Adipocyte (in vitro differentiated cells): ENCODE measurements at places on chromosomes 1 and 21.

DNA sequence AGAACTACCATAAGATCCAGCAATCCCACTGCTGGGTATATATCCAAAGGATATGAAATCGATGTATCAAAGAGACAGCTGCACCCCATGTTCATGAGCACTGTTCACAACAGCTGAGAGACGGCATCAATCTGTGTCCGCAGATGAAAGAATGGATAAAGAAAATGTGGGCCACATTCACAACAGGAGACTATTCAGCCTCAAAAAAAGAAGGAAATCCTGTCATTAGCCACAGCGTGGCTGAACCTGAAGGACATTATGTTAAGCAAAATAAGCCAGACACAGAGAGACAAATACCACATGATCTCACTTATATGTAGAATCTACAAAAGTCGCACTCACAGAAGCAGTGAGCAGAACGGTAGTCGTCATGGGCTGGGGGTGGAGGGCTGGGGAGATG is 99.2 kb upstream of the IFFO2 start:
- DNase-seq, result no peak

DNA sequence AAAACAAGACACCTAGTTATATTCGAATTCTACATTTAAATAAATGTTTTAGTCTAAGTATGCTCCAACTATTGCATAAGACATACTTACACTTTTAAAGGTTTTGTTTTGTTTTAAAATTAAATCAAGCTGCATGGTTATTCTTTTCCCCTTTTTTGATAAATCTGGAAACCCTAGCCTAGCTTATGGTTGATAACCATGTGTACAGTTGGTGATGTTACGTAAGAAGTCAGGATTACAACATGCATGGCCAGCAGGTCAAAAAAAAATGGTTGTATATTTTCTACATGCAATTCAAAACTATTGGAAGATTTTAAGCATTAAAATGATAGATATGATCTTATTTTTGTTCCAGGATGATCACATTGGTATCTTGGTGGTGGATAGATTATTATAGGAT is 1600.6 kb downstream of the PLA2G4A start:
- DNase-seq, result peak; percentile 69

GRCh38 chr1:5067246-5067645 is 412.8 kb downstream of the AJAP1 start:
- no peak for DNase-seq

- no peak for DNase-seq
Measured at GRCh38 chr1:219359126-219359525, 185.4 kb downstream of the LYPLAL1 start.

GRCh38 chr1:75908717-75909152 is 23.5 kb downstream of the ASB17 start:
- DNase-seq, result peak; percentile 80

DNA sequence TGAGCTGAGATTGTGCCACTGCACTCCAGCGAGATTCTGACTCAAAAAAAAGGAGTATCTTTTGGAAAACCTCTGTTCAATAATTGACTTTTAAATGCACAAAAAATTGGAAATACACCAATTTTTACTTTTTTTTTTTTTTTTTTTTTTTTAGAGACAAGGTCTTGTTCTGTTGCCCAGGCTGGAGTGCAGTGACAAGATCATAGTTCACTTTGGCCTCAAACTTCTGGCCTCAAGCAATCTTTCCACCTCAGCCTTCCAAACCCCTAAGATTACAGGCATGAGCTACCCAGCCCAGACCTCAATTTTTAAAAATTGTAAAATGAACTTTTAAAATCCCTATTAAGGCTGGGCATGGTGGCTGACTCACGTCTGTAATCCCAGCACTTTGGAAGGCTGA is 30.8 kb downstream of the NEK2 start:
- DNase-seq, result no peak

- no peak for DNase-seq
Measured at GRCh38 chr1:190243056-190243455, 234.6 kb downstream of the BRINP3 start.

DNA sequence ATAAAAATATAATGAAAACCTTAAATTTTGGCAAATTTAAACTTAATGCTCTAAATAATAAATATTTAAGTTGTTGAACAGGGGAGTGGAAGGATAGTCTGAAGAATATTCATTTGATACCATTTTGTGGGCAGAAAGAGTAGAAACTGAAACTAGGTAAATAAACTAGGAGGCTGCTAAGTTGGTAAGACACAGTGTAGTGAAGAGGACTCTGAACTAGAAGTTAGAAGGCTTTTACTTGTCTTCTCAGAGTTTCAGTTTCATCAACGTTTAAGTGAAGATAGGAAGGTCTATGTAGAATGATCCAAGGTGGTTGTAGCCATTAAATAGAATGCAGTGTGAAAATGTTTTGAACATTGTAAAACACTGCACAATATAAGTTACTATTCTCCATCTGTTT is 516.9 kb downstream of the AMY1C start:
- no peak for DNase-seq

- no peak for DNase-seq
Measured at GRCh38 chr1:31655756-31656155, 11.1 kb upstream of the PEF1 start.

- no peak for DNase-seq
Measured at GRCh38 chr1:67191668-67192520, 25.6 kb downstream of the IL23R start.

GRCh38 chr1:19250629-19251304 is 557 bp downstream of the EMC1 start:
- peak; percentile 25 for DNase-seq

DNA sequence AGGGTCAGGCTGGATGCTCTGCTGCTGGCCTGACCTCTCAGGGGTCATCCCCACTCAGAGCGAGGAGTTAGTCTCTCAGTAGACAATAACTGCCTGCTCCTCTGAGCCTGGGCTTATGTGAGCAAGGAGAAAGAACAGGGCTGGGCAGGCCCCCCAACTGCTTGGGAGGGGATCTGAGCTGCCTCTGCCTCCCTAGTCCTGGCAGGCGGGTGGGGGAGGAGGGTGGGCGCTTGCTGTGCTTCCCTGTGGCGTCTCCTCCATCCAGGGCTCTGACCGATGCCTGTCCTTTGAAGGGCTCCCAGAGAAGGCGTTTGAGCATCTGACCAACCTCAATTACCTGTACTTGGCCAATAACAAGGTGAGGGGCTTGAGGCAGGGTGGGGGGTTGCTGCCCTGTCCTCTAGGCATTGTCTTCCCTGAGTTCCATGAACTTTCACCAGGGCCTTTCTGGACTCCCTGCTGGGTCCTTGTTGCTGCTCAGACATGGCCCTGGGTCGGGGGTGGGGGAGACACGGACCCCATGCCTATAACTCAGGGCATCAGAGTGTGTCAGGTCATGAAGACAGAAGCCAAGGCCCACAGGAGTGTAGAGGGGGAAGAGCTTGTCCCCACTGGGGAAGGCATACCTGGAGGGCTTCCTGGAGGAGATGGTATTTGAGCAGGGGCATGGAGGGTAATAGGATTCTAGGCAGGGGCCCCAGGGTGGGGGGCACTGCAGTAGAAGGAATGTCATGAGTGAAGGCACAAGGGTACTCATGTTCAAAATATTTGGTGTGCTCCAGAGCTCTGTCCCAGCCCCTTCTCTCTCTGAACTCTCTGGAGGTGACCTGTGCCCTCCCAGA is 12.5 kb downstream of the PODN start:
- no peak for DNase-seq

- DNase-seq, result no peak
Measured at GRCh38 chr1:201475130-201475529, 6.1 kb upstream of the PHLDA3 start.

GRCh38 chr1:205777994-205778393 is 2.7 kb upstream of the RAB29 start:
- no peak for DNase-seq

GRCh38 chr1:202938287-202938925 is 11.4 kb upstream of the KLHL12 start:
- no peak for DNase-seq

DNA sequence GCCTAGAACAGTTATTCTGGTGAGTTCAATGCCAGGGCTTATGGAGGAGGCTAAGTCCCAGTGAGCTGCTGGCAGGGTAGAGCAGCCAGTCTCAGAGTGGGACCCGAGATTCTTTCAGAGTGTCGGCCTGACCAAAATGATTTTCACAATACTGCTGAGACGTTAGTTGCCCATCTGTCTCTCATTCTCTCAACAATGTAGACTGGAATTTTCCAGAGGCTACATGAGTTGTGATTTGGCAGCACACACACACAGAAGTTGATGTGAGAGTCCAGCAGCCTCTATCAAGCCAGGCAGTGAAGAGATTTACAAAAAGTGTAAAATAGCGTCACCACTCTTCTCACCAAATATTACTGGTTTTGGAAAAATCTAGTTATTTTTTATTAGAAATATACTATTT is 21.7 kb downstream of the CACNA1S start:
- DNase-seq, result peak; percentile 86

DNA sequence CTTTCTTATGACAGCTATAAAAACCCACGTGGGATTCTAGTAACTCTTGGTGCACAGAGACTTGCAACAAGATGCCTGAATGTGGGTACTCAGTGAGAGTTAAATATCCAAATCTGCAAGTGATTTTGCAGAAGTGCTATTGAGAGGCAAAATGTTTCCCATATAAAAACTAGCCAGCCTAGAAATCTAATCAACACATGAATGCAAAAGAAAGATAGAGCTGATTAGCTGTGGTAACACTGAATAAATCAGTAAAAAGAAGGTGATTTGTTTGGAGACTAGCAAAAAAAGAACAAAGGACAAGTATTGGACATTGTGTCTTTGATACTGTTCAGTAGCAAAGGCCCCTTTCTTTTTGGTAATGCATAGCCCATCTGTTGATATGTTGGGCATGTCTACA is 213.7 kb upstream of the SGIP1 start:
- no peak for DNase-seq

- no peak for DNase-seq
Measured at GRCh38 chr1:107739651-107740050, 225.3 kb downstream of the VAV3 start.

GRCh38 chr21:27365394-27365793 is 398.5 kb upstream of the ADAMTS5 start:
- no peak for DNase-seq

DNA sequence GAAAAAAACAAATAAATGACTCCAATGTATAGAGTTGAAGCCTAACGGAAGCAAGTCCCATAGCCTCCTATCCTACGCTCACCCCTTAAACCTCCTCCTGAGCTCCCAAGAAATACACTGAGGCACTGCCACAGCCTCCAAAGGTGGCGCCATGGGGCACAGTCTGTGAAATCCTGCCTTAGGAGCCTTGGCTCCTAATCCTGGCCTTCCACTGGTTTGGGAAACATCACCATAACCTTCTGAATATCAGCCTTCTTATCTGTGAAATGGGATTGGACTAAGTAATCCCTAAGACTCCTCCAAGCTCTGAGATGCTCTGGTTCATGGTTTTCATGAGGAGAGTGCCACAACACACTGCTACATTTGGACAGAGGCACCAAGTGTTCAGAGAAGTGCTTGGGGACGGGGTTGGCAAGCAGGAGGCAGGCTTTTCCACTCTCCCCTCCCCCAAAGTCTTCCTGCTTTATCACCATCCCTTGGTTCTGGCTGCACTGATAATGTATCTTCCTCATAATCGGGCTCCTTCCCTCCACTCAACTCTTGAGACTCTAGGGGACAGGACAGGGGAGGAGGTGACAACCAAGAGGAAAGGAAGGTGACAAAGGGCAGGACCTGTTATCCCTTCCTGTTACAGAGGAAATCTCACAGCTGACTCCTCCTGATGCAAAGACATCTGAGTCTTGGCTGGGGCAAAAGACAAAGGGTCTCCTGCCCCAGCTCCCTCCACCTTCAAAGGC is 2.7 kb downstream of the SLAMF7 start:
- no peak for DNase-seq

DNA sequence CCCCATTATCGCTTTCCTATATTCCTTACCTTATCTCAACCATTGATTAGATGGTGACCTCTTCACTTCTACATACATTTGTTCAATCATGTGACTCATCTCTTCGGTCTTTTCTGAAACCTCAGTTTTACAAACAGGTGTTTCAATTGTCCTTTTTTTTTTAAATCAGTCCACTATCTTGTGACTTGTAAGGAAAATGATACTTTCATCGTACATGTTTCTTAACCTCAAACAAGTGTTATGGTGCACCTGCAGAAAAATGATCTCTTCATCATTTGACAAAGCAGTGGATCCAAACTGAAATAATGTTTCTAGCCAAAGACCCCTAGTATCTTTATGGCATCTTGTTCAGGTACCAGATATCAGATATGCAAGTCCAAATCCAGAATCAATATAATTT is 1157.2 kb downstream of the MRPL39 start:
- DNase-seq, result no peak

DNA sequence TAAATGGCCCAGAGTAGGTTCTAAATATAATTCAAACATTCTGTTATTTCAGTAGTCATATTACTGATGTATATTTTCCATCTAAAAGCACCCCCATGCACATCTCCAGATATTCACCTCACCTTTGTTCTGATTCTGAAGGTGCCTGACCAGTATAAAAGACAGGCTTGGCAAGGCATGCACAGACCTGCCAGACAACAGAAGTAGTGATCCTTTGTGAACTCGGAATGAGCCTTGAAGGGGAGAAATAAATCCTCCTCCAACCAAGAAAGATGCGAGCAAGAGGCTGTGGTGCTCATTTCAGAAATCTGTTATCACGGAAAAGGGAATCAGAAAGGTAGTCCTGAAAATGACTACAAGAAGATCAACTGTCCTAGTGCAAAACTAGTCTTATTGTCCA is 287.3 kb downstream of the VAV3 start:
- DNase-seq, result no peak

DNA sequence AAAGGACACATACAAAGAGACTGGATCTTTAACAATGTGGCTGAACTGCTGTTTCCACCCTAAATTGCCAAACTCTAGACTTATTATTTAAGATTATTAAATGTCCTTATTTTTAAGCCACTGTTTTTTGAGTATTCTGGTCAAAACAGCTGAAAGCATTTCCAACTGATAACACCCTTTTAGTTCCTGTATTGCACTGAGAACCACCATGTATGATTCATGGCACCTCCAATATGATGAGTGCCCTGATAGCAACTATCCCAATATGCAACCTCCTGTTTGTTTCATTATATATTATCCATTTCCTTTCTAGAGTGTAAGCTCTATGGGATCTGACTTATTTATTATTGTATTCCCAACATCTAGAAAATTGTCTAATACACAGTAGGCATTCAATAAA is 269.4 kb downstream of the HHIPL2 start:
- DNase-seq, result no peak

GRCh38 chr1:151289991-151290708 is 8.1 kb downstream of the ZNF687 start:
- DNase-seq, result no peak

- no peak for DNase-seq
Measured at GRCh38 chr1:77303387-77303786, 21.6 kb downstream of the AK5 start.

DNA sequence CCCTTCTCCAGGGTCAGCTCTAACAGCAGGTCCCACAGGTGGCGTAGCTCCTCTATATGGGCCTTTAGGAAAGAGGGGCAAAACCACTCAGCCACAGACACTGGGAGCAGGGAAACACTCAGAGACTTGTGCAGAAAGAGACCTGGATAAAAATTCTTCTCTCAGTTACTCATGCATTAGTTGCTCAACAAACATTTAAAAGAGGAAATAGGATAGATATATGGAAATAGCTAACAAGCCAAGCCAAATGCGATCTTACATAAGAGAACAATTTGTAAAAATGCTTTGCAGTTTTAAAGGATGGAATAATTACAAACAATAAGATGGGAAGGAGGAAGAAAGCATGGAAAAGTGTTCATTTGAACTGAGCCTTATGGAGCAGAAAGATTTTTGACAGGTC is 4.9 kb downstream of the SPTA1 start:
- DNase-seq, result no peak

GRCh38 chr1:31571340-31572295 is 4.7 kb upstream of the TINAGL1 start:
- DNase-seq, result no peak
